ENCODE measurements at places on chromosomes 12 and 14. TPM values are rescaled to one million over a fixed set of nuclear protein-coding genes. Genes with fewer than 3 reads are reported as not detected.

GRCh38 chr12:101634724-101635123, 40.0 kb downstream of the MYBPC1 start:
- DNase-seq, result no peak

GRCh38 chr12:80352474-80352873, 91.6 kb upstream of the PTPRQ start:
- no peak for DNase-seq

DNA sequence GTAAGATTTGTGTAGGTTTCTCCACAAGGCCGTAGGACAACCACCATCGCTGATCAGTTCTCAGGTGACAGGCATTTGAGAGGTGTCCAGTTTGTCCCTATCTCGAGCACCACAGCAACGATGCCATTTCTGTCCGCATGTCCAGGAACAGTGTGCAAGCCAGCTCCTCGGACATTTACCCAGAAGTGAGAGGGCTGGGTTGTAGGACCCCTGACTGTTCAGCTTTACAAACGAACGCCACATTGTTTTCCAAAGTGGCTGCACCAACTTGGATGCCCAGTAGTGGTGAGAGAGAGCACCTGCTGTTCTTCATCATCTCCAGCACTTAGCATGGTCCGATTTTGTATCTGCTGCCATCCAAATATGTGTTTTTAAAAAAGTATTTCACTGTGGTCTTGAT, 38.6 kb downstream of the CYP46A1 start:
- no peak for DNase-seq

The OR4E2 gene
- total RNA-seq, result not detected

The AHNAK2 gene
- 78.0 TPM for total RNA-seq

The FAM90A1 gene
- total RNA-seq, result 0.18 TPM

The RTRAF gene
- total RNA-seq, result 129 TPM

The APOF gene
- not detected for total RNA-seq

The PGF gene
- total RNA-seq, result 18.1 TPM

All from cardiac muscle cell (in vitro differentiated cells and primary cell).